Activated CD4-positive, alpha-beta memory T cell treated with anti-CD3 and anti-CD28 coated beads for 36 hours (primary cell): ENCODE measurements at places on chromosomes 5 and 9.

DNA sequence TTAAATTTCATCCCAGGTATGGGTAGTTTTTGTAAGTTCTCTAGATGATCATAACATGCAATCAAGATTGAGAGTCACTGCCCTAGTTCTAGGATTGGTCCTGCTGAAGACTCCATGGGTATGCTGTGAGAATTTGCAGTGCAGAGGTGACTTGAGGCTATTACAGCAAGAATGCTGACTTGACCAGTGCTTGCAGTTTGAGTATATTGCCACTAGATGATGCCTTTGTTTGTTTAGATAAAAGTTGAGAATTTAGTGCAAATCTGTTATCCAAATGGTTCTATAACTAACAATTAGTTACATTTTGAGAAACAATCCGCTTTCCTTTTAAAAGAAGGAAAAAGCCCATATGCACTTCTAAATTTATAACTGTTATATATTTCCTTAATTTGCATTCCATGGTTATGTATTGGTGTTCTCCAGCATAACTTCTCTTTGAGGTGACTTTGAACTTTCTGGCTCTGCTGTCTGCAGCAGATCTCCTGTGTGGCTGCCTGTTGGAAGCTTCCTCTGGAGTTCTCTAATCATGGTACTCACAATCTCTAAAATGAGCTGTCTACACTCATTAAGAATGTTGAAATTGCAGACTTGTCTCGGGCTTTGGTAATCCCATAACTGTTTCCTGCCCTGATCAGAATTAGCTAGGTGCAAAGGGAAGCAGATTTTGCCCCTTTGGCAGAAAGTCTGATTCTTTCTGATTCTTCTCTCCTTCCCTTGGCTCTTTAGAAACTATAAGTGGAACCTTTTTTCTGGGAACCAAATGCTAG, 24.9 kb downstream of the MELK start:
- DNase-seq = no peak

DNA sequence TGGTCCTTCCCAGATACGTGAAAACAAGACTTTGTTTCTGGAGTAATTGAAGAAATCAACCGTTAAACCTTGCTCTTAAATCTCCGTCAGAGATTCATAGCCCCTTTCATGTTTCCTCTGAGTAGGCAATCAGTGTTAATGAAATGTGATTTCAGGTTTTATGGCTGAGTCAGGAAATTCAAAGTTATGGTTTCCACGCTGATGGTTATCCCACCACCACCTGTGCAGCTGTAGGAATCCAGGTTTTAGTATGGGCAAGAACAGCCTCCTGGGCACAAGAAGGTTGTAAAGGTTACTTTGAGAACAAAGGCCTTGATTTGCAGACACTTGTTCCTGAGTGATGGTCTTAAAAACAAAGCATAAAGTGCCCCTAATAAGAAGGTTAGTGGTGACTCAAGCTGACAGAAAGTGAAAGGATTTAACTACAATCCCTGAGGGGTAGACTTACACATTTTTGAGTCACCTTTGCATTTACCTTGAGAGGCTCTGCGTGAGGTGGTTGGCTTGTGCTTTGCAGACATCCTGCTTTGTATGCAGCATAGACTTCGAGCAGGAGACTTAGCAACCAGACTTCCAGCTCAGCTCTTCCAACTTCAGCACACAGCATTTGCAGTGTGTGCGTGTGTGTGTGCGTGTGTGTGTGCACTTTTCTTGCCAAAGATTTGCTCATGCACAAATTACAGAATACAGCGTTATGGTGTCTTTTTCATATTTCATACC, 159.6 kb downstream of the TLE4 start:
- DNase-seq = peak; percentile 27

DNA sequence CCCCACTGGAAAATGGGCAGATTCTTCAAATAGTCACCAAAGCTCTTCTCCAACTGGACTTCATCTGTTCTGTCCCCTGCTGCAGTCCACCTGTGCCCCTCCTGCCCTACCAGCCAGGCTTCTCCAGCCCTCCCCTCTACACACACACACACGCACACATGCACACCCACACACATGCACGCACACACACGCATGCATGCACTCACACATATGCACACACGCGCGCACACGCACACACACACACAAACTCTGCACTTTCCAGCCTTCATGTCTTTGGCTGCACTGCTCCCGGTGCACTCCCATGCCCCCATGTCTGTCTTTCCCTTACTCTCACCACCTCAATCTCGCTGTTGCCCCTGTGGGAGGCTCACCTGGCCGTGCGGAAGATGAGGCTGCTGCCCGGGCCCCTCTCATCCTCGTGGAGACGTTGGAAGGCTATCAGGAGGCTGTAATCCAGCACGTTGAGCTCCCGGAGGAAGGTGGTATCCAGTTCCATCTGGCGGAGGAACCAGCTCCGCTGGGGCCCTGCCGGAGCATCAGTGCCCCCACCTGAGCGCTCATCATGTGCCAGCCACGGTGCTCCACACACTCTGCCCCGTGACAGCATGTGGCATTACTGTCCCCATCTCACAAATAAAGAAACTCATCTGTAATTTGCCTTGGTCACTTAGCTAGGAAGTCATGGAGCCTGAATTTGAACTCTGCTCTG, 5.7 kb downstream of the PIP5KL1 start:
- DNase-seq = no peak

DNA sequence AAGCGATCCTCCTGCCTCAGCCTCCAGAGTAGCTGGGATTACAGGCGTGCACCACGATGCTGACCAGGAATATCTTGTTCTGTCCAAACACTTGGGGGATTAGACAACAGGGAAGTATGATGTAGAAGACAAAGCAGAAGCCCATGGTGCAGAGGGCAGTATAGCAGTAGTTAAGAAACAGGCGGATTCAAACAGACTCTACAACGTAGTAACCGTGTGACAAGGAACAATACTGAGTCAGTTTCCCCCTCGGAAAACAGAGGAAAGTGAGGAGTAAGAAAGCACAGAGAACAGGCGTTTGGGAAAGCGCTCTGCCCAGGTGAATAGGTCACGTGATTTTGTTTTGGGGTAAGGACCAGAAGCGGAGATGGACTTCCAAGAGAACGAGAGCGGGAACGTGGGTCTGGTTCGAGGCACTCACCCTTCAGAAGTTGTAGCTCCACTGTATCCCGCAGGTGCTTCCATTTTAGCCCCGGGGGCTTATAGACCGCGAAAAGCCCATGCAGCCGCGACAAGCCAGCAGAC, 306 bp downstream of the TRUB2 start:
- no peak for DNase-seq

DNA sequence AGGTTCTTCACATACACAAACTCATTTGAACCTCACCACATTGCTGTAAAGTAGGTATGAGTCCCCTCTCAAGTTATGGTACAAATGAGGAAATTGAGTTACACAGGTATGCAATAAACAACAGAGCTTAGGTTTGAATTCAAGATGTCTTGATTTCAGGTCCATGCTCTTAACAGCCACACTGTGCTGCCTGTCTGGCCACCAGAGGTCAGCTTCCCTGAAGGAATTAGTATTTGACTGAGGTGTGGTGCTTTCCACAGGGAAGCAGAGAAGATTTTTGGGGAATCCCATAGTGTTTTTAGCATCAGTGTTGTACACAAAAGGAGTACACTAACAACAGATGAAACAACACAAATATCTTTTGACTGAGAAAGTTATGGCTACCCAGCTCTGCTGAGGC, 94.4 kb upstream of the ITGA1 start:
- DNase-seq = peak; percentile 35

GRCh38 chr9:32590476-32590875, 17.5 kb upstream of the NDUFB6 start:
- DNase-seq = no peak

GRCh38 chr5:180071531-180072255, at the start of gene RNF130:
Gene RNF130 (minus strand): TSS chr5:180071759. CDS start chr5:180071702, 57 bp downstream.
- DNase-seq = peak; percentile 91

DNA sequence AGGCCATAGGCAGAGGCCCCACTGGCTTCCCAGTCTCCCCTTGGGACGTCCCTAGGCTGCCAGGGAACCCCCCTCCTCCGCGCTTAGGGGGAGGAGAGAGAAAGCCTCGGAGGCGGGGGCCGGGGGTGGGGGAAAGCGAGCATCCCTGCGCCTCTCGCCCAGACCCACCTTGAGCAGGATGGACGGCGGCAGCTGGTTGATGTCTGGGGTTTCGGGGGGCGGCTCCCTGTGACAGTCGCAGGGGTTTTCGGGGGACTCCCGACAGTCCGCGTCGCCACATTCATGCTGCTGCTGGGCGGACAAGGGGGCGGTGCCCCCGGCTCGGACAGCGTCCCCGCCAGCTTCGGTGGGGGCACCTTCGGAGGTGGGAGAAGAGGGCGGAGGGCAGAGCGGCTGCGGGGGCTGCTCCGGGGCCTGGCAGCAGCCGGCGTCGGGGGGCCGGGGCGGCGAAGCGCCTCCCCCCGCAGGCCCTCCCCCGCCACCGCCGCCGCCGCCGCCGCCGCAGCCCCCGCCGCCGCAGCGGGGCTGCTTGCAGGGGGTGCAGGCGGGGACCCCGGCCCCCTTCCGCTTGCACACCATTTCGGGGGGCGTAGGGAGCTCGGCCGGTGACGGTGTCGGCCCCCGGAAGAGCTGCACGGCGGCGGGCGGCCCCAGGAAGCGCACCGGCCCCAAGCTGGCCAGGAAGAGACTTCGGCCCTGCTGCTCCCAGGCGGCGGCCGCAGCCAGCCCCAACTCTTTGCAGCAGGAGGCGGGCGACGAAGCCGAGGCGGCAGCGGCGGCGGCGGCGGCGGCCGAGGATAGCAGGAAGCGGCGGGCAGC, 1.2 kb downstream of the FBXL17 start:
- peak; percentile 73 for DNase-seq

- DNase-seq = no peak
These were observed 11.4 kb downstream of the BASP1 start for GRCh38 chr5:17228821-17229291.

DNA sequence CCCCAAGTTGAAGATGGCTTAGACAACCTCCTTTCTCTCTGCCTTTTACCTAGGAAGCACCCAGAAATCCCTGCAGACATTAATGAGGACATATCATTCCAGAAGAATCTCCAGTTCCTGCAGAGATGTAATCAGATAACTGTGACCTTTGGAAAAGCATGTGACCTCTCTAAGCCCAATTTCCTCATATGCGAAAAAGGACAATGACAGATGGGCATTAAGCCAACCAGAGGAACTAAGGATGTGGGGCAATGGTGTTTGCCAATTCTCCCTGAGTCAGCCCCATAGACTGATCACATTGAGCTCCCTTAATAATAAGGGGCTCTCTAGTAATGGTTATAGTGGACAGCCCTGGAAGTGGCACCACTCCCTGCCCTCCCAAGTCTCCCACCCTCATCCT, 10.1 kb upstream of the FOXI1 start:
- no peak for DNase-seq

DNA sequence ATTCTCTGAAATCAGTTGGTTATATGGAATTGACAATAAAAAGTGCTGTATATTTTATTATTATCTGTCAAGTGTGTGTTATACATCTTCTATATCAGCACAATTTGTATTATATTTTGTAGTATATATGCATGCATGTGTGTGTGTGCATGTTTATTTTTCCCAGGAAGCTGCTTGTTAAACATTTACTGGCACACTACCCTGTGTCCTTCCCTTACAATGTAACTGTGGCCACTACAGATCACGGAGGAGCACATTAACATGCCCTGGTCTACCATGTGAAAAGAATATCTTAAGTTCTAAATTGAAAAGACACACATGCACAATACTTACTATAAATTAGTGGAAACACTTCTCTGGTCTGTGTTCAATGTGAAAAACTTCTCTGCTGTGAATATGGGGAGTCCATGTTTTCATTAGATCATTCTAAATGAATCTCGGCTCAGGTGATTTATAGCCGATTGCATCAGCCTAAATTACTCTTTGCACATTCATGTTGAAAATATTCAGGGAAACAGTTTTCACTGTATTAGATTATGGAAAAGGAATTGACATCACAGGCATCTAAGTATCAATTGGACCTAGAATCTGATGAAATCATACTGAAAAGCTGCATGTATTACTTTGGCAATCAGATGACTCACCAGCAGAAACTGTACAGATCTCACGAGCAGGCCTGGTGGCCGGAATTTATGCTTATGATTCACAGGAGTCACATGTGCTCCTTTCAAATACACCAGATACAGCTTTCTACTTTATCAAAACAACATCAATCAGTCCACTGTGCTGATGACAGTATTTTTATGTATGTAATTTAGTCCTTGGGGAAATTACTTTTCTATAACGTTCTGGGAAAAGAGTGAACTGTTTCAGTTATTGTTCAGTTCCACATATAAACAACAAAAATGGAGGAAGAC, 39.4 kb downstream of the LURAP1L start:
- DNase-seq = no peak

GRCh38 chr9:118170032-118170955, 466.1 kb downstream of the TLR4 start:
- DNase-seq = no peak
